ENCODE measurements at places on chromosomes 1 and 21. TPM values are rescaled to one million over a fixed set of nuclear protein-coding genes. Genes with fewer than 3 reads are reported as not detected.

GRCh38 chr1:240998024-240998423, 359.0 kb downstream of the RGS7 start:
- no peak overlapping the region for H3K27ac ChIP-seq
- H3K36me3 ChIP-seq: no peaks in the 10 kb centered on the region
- H3K27me3 ChIP-seq: no peaks in the 10 kb centered on the region

DNA sequence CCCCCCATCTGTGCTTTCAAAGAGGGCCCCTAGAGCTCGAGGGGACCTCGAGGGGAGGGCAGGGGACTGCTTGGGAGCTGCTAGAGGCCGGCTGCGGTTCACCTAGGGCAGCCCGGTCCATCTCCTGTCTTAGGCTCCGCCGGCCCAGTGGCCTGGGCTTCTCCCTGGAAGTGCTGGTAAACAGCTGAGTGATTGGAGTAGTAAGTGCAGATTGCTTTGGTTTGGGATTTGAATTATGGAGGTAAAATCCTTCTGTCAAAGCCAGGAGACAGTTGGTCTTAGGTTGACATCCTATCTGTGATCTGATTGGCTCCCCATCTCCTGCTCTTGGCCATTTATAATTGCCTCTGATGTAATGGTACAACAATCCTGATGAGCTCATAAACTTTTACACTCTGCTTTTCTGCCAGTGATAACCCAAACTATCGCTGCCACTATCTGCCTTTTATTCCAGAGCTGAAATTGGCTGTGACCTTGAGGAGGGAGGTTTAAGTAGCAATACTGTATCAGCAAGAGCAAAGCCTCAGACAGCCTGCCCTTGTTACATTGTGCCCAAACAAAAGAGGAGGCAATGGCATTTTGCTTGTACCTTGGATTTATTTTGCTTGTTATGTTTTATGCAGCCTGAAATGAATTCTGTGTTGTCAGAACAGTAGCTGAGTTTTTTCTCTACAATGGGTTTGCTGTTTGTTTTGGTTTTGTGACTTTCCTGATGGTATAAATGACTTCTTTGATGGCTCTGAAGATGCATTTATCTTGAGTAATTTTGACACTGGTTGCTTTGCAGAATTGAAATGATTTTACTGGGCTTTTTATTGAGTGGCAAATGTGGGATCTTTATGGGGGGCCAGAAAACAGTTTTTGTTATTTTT, 2.4 kb downstream of the ARID1A start:
- no peak for DNase-seq
- H3K4me1 ChIP-seq: peaks cover 28% of the 10 kb centered on the region
- H3K4me3 ChIP-seq: peak overlapping the region; percentile 100
- no peaks in the 10 kb centered on the region for H3K27me3 ChIP-seq

GRCh38 chr21:46214478-46215340, 13.9 kb downstream of the LSS start:
- H3K4me3 ChIP-seq: no peak overlapping the region
- H3K4me1 ChIP-seq: no peaks in the 10 kb centered on the region
- H3K36me3 ChIP-seq: peaks cover 2% of the 10 kb centered on the region
- no peaks in the 10 kb centered on the region for H3K27me3 ChIP-seq
- peak; percentile 67 for DNase-seq
- H3K27ac ChIP-seq: no peak overlapping the region

The ADAMTS5 gene
- total RNA-seq: 20.4 TPM

DNA sequence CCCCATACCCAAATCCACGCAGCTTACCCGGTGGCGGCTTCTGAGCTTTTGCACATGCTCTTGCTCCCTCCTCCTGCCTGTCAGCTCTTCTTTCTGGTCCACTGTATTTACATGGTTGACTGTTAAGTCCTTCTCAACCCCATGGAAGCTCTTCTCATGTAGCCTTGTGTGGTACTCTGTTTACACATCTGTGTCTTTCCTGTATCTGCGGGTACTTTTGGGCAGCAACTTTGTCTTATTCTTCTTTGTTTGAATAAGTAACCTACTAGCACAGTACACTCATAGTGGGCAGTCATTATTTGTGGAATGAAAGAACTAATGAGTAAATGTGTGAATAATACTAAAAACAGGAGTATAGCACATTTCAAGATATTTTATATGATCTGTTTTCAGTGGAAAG, 88.5 kb upstream of the GPR88 start:
- DNase-seq: no peak
- H3K27ac ChIP-seq: no peak overlapping the region
- no peak overlapping the region for H3K4me3 ChIP-seq
- no peaks in the 10 kb centered on the region for H3K4me1 ChIP-seq
- no peaks in the 10 kb centered on the region for H3K36me3 ChIP-seq

DNA sequence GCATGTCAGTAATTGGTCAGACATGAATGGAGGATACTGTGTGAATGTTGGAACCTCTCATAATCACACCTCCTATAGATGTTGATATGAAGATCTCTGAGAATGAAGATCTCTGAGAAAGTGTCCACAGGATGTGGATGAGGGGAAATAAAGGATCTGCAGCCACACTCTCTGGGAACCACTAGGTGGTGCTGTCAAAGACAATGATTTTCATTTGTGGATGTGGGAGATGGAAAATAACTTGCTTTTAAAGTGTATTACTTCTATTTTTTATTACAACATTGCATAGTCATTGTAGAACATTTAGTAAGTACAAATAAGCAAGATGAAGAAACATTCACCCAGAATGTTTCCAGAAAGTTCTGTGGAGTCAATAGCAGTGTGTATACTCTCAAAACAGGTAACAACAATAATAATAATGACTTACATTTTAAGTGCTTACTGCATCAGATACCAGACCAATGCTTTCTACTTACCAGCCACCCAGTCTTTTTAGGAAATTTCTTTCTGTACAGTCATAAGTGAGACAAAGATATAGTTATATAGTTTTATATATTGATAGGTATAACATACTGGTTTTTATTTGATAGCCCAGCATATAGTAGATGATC, 128.2 kb downstream of the ATG4C start:
- H3K27ac ChIP-seq: no peak overlapping the region
- no peak for DNase-seq
- H3K27me3 ChIP-seq: no peaks in the 10 kb centered on the region
- H3K4me3 ChIP-seq: no peak overlapping the region
- H3K36me3 ChIP-seq: no peaks in the 10 kb centered on the region
- no peaks in the 10 kb centered on the region for H3K4me1 ChIP-seq

- no peaks in the 10 kb centered on the region for H3K27me3 ChIP-seq
- H3K4me3 ChIP-seq: no peak within 1 kb of the TSS
- no peaks in the 10 kb centered on the region for H3K36me3 ChIP-seq
- H3K4me1 ChIP-seq: no peaks in the 10 kb centered on the region
- no peak for DNase-seq
- H3K27ac ChIP-seq: no peak within 1 kb of the TSS
Measured at GRCh38 chr1:68449901-68450300, at the start of gene RPE65. Gene RPE65 (minus strand): TSS chr1:68449954. CDS start chr1:68449905, 49 bp downstream.

The ZBED6 gene
- 55.1 TPM for total RNA-seq

- H3K36me3 ChIP-seq: no peaks in the 10 kb centered on the region
- no peak for DNase-seq
- H3K27ac ChIP-seq: peak overlapping the region; percentile 91
- peaks cover 3% of the 10 kb centered on the region for H3K4me1 ChIP-seq
Measured at GRCh38 chr1:150256198-150256553, 1.4 kb upstream of the CA14 start.

- no peak overlapping the region for H3K27ac ChIP-seq
- no peaks in the 10 kb centered on the region for H3K36me3 ChIP-seq
- H3K27me3 ChIP-seq: no peaks in the 10 kb centered on the region
Measured at GRCh38 chr21:38965910-38966504, 160.3 kb downstream of the ETS2 start.

DNA sequence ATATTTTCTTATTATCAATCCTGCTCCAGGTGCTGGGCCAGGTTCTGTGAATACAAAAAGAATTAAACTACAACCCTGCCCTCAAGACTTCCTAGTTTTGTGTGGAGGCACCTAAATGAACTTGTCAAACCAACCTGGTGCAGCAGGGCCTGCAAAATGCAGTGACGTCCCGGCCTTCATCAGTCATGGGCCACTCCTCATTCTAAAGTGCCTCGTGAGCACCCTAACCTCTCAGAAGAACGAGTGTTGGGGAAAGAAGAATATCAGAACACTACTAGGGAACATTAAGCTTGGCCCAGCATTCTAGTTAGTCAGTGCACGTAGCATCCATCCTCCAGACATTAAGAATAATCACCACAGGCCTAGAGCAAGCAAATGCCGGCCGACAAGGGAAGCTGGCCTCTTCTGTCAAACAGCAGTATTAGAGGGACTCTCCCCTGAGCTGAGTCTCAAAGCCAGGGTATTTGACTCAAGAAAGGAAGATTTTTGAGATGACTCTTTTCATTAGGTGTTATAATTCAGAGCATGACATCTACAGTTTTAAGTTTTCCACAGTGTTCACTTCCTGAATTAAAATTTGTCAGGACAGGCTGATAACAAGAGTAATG, 137.9 kb downstream of the SLC45A1 start:
- no peaks in the 10 kb centered on the region for H3K27me3 ChIP-seq
- DNase-seq: no peak
- peak overlapping the region; percentile 81 for H3K27ac ChIP-seq
- H3K36me3 ChIP-seq: no peaks in the 10 kb centered on the region
- no peak overlapping the region for H3K4me3 ChIP-seq

The FAM167B gene
- total RNA-seq: 11.8 TPM

DNA sequence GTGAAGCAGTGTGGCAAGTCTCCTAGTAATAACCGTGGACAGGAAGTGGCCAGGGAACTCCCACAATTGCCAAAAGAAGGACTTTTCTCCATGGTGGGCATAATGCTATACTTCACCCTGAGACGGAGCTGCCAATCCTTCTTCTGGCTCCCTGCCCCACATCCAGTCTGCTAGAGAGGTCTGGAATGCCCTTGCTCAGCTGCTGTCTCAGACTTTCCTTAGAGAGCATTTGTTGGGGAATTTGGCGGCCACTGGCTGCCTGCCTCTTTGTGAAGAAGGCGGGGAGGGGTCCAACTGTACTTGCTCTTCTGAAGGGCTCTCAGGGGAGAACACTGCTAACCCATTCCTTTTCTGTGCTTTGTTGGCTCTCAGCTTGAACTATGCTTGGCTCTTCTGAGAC, 123.7 kb upstream of the EDN2 start:
- H3K4me1 ChIP-seq: no peaks in the 10 kb centered on the region
- no peak overlapping the region for H3K4me3 ChIP-seq
- H3K27ac ChIP-seq: no peak overlapping the region
- no peaks in the 10 kb centered on the region for H3K36me3 ChIP-seq
- no peaks in the 10 kb centered on the region for H3K27me3 ChIP-seq

DNA sequence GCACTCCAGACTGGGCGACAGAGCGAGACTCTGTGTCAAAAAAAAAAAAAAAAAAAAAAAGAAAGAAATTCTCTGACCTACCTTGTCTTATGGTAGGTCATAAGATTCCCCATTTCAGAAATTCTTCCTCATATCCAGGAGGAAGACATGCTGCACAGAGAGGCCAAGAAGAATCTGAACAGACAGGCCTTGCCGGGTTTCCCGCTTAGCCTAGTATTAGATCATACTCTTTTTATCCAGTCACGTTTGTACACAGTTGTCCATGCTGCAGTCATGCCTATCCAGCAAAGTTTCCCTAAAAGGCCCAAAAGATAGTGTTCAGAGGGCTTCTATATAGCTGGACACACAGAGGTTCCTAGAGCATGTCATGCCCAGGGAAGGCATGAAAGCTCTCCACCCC, 93.6 kb upstream of the CHODL start:
- H3K4me3 ChIP-seq: no peak overlapping the region
- no peak for DNase-seq
- H3K4me1 ChIP-seq: no peaks in the 10 kb centered on the region

DNA sequence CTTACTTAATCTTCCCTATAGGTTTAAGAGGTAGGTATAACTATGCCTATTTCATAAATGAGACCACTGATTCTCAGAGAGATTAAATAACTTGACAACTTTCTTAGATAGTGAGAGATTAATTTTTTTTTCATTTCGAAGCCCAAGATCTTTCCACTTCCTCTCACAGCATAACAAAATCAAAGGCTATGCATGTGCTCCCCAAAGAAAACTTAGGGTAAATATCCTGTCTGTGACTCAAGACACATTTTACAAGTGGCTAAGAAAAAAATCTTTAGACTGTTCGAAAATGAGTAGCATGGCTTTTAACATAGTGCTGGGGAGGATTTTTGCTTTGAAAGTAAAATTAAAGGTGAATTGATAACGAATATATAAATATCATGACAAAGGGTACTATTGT, 8.2 kb upstream of the C1orf141 start:
- no peaks in the 10 kb centered on the region for H3K36me3 ChIP-seq
- no peaks in the 10 kb centered on the region for H3K27me3 ChIP-seq
- H3K4me3 ChIP-seq: no peak overlapping the region
- H3K27ac ChIP-seq: no peak overlapping the region
- DNase-seq: no peak
- H3K4me1 ChIP-seq: no peaks in the 10 kb centered on the region
